Stimulated activated CD8-positive, alpha-beta memory T cell treated with anti-CD3 and anti-CD28 coated beads, Interleukin-7, amount 100 ng/mL, for 24 hours (primary cell): ENCODE measurements at places on chromosomes 4 and X.

DNA sequence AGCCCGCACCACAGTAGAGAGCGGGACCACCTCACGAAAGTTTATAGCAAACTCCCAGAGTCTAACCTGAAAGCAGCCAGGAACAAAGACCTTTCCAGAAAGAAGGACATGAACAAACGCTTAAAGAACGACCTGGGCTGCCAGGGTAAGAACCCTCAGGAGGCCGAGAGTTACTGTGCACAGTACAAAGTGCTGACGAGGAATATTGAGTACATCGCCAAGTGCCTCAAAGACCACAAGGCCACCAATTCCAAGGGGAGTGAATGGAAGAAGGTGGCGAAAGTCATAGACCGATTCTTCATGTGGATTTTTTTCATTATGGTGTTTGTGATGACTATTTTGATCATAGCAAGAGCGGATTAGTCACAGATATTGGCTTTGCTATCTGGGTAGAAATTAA, 19.0 kb downstream of the CHRNA9 start:
- DNase-seq = no peak

DNA sequence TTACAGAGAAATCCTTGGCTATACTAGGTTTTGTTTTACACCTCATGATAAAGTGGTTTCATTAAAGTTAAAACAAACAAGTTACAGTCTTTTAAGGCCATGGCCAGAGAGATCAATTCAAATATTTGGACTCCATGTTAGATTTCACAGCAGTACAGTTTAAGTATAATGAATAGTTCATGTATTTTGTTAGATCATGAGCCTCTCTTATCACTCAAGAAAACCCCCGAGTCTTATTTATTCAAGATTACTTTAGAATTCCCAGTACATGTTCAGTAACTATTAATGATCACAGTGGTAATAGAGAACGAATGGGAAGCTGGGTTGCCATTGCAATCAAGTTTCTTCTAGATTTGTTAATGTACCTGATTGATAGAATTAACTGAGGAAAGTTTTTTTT, 15.2 kb downstream of the PDLIM5 start:
- DNase-seq = no peak

DNA sequence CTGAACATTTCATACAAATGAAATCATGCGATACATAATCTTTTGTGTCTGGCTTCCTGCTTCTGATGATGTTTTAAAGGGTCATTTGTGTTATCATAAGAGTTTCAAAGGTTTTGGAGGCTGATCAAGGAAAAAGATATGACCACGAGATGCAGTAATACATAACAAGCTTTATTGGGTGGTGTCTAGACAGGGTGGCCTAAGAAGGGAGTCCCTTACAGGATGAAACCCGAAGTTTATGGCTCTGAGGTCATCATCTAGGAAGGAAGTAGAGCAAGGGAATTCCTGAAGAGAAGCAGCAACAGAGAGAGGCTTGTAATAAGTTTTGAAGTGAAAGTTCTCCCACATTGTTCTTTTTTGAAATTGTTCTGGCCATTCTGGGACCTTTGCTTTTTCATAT, 40.8 kb upstream of the SOD3 start:
- DNase-seq = no peak

- no peak for DNase-seq
Observed at GRCh38 chr4:33746979-33747378, 2497.3 kb downstream of the ARAP2 start.

DNA sequence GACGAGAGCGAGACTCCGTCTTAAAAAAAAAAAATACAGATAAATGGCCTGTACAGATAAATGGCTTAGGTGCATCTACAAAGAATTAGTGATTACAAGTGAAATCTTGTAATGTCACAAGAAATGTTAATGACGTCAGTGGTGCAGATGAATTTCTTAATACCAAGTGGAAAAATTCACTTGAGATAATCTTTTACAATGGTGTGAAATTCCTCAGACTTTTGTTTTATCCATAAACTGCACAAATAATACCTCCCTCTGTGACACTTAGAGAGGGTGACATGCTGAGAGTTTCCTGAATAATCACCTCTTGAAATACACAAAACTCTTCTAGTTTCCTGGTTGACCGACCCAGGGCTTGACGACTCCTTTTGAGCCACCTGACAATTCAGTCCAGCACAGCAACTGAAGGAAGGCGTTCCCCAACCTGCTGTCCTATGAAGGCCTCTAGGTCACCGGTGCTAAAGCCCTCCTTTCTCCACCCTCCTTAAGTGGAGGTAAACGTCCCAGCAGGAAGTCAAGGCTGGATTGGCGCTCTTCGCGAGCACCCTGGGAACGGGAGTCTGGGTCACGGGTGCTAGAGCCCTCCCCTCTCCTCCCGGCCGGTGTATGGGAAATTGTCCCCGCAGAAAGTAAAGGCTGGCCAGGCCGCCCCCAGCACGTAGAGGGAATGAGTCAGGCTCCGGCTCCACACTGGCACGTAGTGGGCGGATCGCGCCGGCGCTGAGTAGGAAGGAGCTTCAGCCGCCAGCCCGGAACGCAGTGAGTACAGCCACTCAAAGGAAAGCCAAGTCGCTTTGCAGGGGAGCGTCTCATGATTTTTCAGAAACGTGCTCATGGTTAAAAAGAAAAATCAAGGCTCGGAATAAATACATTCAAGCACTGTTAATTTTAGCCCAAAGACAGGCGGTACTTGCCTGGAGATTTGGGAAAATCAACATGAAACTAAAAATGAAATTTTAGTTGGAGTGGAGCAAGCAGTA, at the start of gene TMEM144:
Gene TMEM144 (plus strand): TSS at position 662 of the 983 bp plus-strand sequence. CDS start 2,182 bp downstream, outside the sequence.
- DNase-seq = peak; percentile 11

- no peak for DNase-seq
Observed at GRCh38 chr4:8745826-8746225, 125.8 kb downstream of the HMX1 start.

DNA sequence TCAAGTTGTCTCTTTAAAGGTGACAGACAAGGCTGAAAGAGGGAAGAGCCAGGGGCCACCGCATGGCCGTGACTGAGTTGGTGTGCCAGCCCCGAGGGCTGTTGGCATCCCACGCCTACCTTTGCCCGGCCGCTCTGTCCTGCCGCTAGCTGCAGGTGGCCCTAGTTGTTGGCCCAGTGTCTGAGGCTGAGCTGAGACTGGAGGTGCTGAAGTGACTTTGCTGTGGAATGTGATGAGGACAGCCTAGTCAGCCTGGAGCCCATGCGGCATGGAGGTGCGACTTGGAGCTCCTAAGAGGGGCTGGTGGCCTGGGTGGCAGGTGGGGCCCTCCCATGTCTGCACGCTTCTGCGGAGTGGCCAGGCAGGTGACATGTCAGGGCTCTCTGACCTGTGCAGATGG, 6.6 kb downstream of the TADA2B start:
- no peak for DNase-seq

DNA sequence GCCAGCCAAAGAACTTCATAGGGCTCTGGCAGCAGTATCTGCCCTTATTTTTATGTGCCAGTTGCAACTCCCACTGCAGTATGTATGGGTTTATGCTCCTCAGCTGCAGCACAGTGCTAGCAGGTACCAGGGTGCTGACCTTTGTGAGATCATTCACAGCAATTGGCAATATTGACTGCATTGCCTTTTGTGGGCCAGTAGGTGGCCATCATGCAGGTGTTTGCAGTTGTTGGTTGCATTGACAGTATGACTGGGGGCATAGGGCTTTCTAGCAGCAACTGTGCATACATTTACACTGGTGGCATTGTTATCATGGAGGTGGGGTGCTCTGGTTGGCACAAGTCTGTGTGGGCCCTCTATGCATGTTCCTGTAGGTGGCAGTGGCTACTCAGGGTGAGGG, 42.5 kb downstream of the FAAH2 start:
- no peak for DNase-seq

DNA sequence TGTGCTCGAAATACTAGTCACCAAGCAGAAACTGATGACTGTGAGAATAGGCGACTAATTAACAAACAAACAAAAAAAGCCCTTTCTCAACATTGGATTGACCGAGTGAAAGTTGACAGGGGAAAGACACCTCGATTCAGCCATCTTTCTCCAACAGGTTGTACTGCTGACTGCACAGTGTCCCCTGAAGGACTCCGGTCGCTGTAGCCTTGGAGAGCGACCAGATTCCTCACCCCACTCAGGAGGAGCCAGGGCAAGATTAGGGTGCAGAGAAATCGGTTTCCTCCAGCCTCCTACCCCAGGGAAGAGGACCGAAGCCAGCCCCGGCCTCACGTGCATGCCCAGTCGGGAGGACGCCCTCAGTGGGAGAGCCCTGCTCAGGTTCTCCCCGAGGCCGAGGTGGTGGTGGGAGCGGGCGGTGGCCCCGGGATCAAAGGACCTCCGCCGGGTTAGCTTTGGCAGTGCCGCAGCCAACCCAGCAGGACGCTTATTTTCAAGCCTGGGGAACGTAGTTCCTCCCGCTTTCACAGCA, 1.1 kb upstream of the RAP1GDS1 start:
- DNase-seq = no peak

DNA sequence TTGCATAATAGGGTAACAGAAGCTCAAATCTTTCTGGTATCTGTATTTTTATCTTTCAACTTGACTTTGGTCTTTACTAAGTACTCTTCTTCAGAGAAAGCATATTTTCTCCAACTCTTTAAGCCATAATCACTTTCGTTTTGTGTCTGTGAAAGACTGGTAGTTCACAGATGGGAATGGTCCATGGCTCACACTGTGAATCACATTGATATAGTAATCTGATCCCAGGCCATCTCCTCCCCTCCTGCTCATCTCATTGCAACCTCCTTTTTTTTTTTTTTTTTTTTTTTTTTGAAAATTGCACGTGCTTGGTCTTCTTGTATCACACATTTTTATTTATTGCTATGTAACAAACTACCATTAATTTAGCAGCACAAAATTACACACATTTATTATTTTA, 694.5 kb upstream of the SLIT2 start:
- no peak for DNase-seq

- DNase-seq = no peak
Observed at GRCh38 chr4:156942991-156943390, 28.6 kb downstream of the PDGFC start.

- DNase-seq = no peak
Observed at GRCh38 chr4:123705419-123705818, 308.8 kb downstream of the SPRY1 start.

GRCh38 chrX:31353095-31353494, 281.3 kb upstream of the FTHL17 start:
- DNase-seq = no peak

GRCh38 chr4:13493793-13494192, 9.7 kb upstream of the RAB28 start:
- no peak for DNase-seq

GRCh38 chr4:24044610-24045589, 155.1 kb upstream of the PPARGC1A start:
- no peak for DNase-seq

GRCh38 chr4:24179201-24179840, 289.5 kb upstream of the PPARGC1A start:
- no peak for DNase-seq

DNA sequence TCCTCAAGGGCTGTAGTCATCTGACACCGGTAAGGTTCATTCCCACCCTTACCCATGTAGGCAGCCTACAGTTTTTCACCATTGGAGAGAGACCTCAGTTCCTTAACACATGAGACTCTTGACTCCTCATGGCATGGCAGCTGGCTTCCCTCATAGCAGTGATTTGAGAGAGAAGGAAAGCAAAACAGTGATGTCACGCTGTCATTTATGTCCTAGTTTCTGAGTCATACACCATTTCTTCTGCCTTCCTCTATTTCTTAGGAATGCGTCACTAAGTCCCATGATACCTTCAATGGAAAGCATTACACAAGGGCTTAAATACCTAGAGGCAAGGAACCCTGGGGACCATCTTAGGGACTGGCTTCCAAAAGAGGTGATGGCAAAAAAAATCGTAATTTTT, 226.1 kb downstream of the SPCS3 start:
- DNase-seq = no peak

GRCh38 chr4:139555705-139556070, 331 bp downstream of the SETD7 start:
- DNase-seq = no peak

DNA sequence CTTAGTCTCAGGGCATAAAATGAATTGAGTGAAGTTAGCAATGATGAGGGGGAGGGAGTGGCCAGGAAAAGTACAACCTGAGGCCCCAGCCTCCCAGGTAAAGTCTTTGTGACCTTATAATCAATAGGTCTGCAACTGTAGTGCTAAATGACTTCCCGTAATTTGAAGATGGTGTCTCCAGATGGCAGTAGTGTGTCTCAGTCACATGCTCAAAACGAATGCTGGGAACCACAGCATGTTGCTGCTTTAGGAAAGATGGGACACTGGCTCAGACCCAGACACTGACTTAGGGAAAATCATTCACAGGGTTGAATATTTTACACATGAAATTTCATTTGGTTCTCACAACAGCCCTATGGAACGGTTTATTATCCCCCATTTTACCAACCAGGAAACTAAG, 10.3 kb downstream of the SRPX2 start:
- DNase-seq = no peak

DNA sequence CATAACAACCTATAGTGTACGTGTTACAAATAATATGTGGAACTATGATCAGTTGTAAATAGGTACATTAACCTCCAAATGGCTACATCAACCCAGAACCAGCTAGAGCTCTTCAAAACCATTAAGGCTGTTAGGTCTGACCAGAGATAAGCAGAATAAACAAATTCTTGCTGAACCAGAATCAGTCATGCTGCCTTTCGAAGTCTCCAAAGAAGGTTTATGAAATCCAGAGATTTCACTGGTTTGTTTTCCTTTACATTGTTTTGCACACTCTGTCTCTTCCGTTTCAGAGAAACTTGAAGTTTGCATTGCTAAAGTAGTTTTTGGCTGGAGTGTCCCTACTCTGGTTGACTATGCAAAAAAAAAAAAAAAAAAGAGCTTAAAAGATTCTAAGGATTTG, 177.3 kb upstream of the SLIT2 start:
- no peak for DNase-seq

- DNase-seq = no peak
Observed at GRCh38 chrX:37816766-37817165, 30.6 kb downstream of the DYNLT3 start.

GRCh38 chr4:36115312-36115711, 129.0 kb downstream of the ARAP2 start:
- DNase-seq = no peak
